Activated CD8-positive, alpha-beta T cell treated with anti-CD3 and anti-CD28 coated beads, Interleukin-2, amount 10 ng/mL, durations not matched to agents 7 days and 5 days (primary cell): ENCODE measurements at places on chromosomes 3 and 15. TPM values are rescaled to one million over a fixed set of nuclear protein-coding genes. Genes with fewer than 3 reads are reported as not detected.

Gene ZPLD1
- total RNA-seq: not detected

DNA sequence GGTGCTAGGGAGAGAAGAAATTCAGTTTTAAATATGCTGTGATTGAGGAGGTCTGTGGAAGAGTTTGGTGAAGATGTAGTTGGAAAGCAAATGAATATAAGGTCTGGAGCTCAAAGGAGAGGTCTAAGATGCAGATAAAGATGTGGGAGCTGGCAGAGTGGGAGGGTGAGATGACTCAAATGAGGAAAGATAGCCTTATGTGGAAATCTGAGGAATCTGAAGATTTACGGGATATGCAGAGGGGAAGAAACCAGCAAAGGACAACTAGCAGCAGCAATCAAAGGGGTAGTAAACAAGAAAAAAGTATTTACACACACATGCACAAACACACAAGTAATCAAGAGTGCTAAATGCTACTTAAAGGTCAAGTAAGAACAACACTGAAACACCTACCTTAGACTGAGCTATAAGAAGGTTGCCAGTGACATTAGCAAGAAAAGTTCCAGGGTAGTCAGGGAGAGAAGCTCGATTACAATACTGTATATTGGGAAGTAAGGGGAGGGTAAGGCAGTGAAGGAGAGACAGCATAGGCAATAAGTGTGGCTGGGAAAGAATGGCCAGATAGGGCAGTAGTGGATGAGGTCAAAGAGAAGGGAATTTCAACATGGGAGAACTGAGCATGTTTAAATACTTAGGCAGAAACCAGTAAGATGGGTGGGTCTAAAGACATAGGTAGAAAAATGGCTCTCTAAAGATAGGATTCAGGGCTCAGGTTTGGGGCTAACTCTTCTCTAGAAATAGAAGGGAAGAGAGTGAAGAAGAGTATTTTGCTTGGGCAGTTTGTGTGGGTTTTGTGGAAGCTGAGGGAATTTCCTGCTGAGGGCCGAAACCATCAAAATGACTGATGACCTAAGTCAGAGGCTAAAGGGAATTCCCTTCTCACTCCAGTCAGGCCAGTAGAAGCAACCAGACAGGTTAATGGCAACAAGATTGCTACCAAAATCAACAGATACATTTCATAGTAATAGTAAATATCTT is 8.9 kb downstream of the CMTM6 start:
- H3K27ac ChIP-seq: no peak overlapping the region
- H3K4me1 ChIP-seq: peaks cover 7% of the 10 kb centered on the region
- no peak for DNase-seq

DNA sequence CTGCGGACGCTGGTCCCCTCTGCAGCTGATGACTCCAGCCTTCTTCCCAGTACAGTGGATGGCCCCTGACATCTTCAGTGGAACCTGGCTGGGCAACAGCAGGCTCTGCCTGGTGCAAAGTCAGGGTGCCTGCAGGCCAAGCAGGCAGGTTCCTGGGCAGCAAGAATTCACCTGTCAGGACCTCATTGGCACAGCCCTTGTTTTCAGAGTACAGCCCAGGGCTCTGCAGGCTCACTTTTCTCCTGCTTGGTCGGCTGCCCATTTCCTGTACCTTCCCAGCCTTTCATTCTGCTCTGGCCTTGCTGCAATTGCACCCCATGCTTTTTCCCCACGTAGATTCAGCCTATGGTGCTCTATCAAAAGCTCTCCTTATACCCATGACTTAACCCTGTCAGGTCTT is 56.0 kb downstream of the LRTM1 start:
- no peak for DNase-seq
- H3K4me1 ChIP-seq: no peaks in the 10 kb centered on the region
- no peak overlapping the region for H3K27ac ChIP-seq
- no peaks in the 10 kb centered on the region for H3K27me3 ChIP-seq

DNA sequence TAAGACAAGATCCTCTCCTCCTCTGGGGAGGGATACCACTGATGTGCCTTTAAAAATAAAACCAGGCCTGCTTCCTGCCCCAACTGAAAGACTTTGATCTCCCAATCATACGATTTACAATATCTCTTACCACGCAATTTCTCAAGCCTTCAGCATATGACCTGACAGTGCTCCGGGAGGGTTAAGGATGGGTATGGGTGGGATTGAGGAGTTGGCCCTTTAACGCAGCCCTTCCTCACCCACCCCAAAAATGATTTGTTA is 67.4 kb downstream of the LRIG1 start:
- H3K4me1 ChIP-seq: peaks cover 12% of the 10 kb centered on the region
- H3K36me3 ChIP-seq: peaks cover 2% of the 10 kb centered on the region
- H3K27ac ChIP-seq: peak overlapping the region; percentile 0
- no peaks in the 10 kb centered on the region for H3K27me3 ChIP-seq
- H3K4me3 ChIP-seq: no peak overlapping the region

- H3K36me3 ChIP-seq: peaks cover 62% of the 10 kb centered on the region
- H3K4me1 ChIP-seq: peaks cover 9% of the 10 kb centered on the region
- no peak overlapping the region for H3K27ac ChIP-seq
- H3K4me3 ChIP-seq: no peak overlapping the region
Observed at GRCh38 chr15:90787881-90788280, 70.7 kb downstream of the BLM start.

DNA sequence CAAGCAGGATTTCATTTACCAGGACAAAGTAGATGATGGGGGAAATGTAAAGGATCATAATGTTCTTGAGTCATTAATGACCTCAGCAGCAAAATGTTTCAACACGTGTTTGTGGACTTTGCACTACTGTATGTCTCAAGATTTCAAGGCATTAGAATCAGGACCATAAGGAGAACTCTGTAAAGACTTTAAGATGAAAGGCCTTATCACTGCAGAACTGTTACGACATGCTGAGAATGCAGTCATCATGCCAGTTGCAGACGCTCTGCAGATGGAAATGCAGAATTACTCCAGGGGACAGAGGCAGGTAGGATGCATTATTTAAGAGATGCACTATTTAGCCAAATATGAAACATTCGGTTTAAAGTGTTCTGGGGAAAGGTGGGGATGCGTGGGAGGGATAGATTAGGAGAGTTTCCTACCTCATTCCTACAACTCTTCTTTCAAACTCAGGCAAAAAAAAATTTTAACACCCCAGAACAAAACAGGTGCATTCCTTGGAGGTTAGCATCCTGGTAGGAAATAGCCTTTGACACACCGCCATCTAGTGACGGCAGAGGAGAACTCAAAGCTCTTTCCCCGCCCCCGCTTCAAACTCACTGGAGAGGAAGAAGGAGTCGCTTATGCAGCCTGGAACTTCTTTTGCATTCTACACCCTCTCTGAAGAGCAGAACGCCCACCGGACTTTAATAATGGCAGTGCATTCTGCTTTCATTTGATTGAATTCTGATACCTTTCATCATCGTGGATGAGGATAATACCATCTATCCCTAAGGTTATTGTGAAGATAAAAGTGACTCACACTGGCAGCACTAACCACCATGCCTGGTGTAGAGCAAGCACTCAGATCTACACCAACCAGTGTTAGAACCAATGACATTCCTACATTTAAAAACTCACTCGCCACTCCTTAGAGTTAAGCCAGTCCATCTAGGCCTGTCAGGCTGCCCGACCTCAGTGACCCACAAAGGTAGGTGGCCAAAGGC is 43.1 kb upstream of the TOPAZ1 start:
- peak; percentile 82 for DNase-seq
- H3K4me3 ChIP-seq: no peak overlapping the region
- peaks cover 19% of the 10 kb centered on the region for H3K27me3 ChIP-seq
- peaks cover 2% of the 10 kb centered on the region for H3K4me1 ChIP-seq
- no peak overlapping the region for H3K27ac ChIP-seq

Gene GOLGA8S
- 1.0 TPM for total RNA-seq

- no peak overlapping the region for H3K27ac ChIP-seq
- no peaks in the 10 kb centered on the region for H3K4me1 ChIP-seq
- peaks cover 6% of the 10 kb centered on the region for H3K36me3 ChIP-seq
- H3K27me3 ChIP-seq: no peaks in the 10 kb centered on the region
Observed at GRCh38 chr3:52857864-52858263, 23.0 kb upstream of the MUSTN1 start.

- no peak overlapping the region for H3K4me3 ChIP-seq
- no peak for DNase-seq
- no peak overlapping the region for H3K27ac ChIP-seq
- H3K4me1 ChIP-seq: peaks cover 45% of the 10 kb centered on the region
- H3K27me3 ChIP-seq: no peaks in the 10 kb centered on the region
Observed at GRCh38 chr15:90479656-90480055, 50.1 kb upstream of the CRTC3 start.

DNA sequence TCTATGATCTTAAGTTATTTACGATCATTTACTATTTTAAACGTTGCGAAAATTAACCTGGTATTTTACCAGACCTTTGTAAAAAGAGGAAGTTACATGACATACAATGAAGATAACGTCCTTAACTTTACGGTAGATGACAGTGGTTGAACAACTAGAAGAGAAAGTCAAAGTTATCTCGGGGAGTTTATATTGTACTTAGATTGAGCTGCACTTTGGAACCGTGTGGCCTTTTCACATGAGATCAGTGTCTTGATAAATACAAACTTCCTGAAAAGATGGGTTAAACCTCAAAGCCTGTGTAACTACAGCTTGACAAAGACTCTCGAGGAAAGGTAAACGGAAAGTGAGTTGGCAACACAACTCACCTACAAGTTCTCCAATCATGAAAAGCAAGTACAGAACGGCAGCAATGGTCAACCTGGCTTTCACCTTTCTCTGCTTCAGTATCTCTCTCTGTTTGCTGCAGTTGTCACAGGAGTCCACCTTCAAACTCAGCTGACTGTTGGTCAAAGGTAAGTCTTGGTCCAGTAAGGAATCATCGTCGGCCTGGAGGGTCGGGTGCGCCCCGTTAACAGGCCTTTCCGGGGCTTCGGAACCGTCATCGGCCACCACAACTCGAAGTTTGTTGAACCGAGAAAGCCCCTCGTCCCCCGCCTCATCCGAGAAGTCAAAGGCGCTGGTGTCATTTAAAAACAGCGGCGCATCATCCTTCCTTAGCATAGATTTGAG is 793 bp downstream of the SLC30A4 start:
- no peaks in the 10 kb centered on the region for H3K36me3 ChIP-seq
- H3K27ac ChIP-seq: peak overlapping the region; percentile 71
- DNase-seq: peak; percentile 23
- H3K4me1 ChIP-seq: peaks cover 25% of the 10 kb centered on the region
- peak overlapping the region; percentile 85 for H3K4me3 ChIP-seq

DNA sequence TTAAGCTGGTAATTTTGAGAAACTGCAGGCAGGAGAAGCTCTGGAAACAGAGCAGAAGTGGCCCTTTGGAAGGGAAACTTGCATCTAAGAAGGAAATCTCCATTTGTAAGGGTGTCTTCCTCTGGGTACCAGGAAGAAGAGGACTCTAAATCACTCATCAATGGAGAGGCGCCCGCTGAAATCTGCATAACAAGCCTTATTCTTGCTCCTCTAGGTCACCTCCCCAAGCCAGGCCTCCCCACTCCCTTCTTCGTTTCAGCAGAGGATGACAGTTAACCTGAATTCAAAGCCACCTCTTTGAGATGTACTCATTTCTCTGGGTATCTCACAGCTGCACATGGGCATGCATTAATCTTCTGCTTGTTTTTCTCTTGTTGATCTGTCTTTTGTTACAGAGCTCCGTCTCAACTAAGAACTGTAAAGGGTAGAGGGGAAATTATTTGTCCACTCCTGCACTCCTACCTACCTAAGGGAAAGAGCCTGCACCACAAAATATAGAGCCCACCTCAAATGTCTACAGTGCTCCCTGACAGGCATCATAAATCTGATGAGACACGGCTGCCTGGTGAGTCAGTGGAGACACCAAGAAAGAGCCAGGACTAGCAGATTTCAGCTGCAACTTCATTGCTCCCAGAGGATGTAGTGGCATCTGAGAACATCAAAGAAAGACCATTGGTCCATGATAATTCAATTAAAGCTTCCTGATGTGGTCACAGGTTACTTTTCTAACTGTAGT is 51.5 kb downstream of the GABRB3 start:
- no peaks in the 10 kb centered on the region for H3K36me3 ChIP-seq
- H3K4me1 ChIP-seq: no peaks in the 10 kb centered on the region
- DNase-seq: no peak
- H3K27ac ChIP-seq: no peak overlapping the region

Gene ACAD11
- total RNA-seq: 13.7 TPM

DNA sequence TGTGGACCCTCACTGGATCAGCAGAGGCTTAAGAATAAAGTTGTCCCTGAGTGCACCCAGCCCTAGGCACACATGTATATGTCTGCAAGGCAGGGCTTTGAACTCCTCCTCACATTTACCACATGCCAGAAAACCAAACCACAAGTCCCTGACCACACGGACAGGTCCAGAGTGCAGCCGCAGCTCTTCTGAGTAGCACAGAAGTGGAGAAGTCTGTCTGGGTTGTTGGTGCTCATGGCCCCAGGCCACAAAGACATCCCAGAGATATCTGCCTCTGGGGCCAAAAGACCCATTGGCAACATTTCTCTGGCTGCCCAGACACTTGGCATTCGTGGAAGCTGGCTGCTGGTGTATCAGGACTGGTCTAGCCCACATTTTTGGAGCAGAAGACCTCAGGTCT is 17.4 kb downstream of the SUSD5 start:
- DNase-seq: no peak
- no peaks in the 10 kb centered on the region for H3K36me3 ChIP-seq
- no peaks in the 10 kb centered on the region for H3K4me1 ChIP-seq
- peaks cover 2% of the 10 kb centered on the region for H3K27me3 ChIP-seq
- H3K4me3 ChIP-seq: no peak overlapping the region
- H3K27ac ChIP-seq: no peak overlapping the region

DNA sequence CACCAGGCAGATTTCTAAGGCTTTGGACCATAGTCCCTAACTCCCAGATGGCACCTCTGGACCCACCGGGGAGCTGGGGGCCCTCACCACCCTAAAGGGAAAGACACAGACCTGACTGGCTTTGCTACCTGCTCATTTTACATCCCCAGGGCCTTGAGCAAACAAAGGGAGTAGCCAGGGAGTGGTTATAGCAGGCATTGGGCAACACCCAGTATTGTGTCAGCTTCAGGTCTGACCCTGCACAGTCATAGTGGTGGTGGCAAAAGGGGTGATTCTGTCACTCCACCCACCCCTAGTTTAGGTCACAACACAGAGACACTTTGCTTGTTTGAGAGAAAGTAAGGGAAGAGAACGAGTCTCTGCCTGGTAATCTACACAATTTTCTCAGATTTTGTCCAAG is 352.5 kb downstream of the DIPK2A start:
- H3K27me3 ChIP-seq: no peaks in the 10 kb centered on the region
- H3K27ac ChIP-seq: no peak overlapping the region
- no peaks in the 10 kb centered on the region for H3K36me3 ChIP-seq
- no peaks in the 10 kb centered on the region for H3K4me1 ChIP-seq
- no peak overlapping the region for H3K4me3 ChIP-seq

DNA sequence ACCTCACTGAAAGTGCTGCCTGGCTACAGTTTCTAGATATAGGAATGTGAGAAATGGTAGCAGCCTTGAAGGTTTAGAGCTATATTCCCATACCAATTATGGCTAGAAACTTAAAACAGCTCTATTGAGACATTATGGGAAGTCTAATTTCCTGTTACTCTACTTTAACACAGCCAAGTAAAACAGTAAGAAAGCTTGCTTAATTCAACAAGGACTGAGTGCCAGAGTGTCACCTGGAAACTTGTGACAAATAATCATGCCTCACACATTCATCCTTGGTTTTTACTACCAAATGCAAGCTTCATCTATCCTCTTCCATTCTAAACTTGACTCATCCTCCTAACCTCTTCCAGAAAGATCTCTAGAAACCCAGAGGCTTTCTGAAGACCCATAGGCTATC is 41.7 kb downstream of the UBE3A start:
- peaks cover 56% of the 10 kb centered on the region for H3K36me3 ChIP-seq
- H3K4me1 ChIP-seq: peaks cover 2% of the 10 kb centered on the region
- H3K27ac ChIP-seq: no peak overlapping the region
- no peak for DNase-seq
- H3K27me3 ChIP-seq: no peaks in the 10 kb centered on the region
